ENCODE measurements at places on chromosomes 5 and 9.

- no peak for DNase-seq
These were observed 357.7 kb downstream of the SEMA5A start for GRCh38 chr5:9188131-9188530.

DNA sequence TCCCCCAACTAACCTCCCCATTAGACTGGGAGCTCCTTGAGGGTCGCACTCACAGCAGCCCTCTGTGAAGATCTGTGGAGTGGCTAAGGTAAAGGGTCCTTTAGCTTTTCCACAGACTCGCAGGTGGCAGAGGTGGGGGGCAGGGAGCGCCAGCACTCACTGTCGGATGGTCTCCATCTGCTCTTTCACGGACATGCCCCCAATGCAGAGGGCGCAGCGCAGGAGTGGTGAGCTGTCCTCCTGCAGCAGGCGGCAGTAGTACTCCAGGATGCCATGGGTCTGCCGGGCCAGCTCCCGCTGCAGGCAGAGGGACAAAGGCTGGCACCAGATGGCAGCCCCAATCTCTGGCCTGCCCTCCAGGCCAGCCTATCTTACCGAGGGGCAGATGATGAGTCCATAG lies 2.2 kb downstream of the DDX41 start:
- DNase-seq, result no peak

DNA sequence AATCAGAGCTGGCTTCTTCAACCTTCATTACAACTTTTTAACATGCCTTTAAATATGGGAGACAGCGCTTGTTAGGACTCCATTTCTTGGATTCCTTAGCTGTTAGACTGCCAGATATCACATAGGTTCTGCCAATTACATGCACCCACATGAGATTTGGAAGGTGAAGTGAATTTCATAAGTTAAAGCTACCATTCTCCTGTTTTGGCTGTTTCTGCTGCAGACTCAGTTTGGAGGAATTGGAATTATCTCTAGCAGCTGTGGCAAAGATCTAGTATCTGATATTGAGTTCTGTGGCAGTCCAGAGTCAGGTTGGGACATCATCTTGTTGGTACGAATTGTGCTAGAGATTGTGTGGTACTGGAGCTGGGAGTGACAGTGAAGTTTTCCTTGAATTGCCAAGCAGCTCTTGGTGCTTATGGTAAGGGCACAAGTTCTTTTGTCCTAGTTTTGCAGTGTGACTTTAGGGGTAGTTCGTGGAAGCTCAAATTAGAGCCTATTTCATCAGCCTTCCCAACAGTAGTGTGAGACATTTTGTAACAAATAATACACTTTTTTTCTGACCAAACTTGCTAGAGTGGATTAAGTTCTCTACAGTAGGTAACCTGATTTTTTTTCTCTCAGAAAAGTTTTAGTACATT lies 9.1 kb upstream of the PJA2 start:
- DNase-seq, result no peak

DNA sequence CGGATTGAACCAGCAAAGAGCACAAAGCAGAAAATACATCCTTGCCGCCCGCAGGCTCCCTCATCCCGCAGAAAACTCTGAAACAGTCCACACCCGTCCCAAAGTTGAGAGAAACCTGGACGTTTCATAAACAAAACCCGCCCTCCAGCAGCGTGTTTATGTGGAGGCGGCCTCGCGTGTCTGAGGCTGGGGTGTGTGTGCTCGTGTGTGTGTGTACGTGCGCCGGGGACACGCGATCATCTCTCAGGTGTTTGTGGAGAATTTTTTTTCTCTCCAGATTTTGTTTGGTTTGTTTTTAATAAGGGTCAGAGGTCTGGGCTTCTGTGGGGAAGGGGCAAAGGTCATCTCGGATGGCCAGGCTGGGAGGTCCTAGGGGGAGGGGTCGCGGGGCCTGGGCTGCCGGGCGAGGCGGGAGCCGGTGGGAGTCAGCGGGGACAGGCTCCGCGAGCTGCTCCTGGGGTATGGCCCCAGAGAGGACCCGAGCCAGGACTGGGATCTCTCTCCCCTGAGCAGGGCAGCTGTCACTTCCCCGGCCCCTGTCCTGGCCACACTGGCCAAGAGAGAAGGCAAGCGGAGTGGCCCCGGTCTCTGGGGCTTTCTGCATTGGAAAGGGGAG lies 206.4 kb downstream of the C9orf50 start:
- DNase-seq, result peak; percentile 66

DNA sequence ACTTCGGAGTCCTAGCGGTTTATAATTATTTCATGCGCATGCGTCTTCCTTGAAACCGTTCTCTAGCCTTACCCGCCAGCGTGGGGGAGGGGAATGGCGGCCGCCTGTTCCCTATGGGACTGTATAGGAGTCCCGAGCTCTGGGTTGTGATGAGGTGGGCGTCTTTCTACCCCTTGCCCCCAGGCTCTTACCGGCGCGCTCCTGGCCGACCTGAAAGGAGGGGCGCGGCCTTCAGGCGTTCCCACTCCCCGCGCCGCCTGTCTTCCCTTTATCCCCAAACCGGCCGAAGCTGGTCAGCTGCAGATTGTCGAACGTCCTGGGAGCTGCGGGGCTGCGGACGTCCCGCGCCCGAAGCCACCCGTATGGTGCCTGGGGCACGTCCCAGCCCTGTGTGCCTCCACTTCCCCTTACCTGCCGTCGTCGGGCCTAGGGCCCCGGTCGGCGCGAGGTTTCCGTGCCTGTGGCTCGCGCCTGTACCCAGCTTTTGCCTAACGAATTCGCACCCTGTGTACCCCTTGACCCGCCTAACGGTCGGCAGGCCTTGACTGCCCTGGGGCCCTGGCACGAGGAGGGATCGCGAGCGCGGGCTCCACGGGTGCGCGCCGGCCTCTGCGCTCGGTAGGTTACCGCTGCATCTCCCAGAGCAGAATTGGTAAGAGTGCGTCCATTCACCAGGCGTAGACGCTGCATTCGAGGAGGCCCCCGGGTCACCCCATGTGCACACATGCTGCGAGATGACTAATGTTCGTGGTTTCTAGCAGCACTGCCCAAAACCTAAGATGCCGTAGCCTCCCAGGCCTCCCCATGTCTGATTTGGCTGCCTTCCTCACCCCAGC lies 653 bp upstream of the HNRNPH1 start:
- DNase-seq, result no peak

- DNase-seq, result no peak
These were observed 84.9 kb downstream of the SLCO4C1 start for GRCh38 chr5:102211165-102211564.

- DNase-seq, result peak; percentile 57
These were observed 261.5 kb downstream of the CEMIP2 start for GRCh38 chr9:71506821-71507220.

DNA sequence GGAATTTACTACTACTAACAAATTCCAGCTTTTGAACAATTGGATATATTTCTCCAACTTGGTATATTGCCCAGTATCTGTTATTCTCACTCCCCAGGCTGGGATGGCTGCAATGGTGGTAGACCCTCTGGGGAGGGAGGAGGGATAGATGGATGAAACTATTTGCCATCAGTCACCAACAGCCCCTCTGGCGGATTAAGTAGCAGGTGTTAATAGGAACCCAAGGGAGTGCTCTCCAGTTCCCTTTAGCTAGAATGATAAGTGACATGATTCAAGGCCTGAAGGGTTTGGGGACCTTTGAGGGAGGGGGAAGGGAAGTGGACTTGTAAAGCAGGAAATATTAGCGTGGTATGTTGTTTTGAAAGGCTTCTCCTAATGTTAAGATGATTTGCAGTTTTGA lies 824.0 kb upstream of the ARRDC3 start:
- DNase-seq, result no peak

DNA sequence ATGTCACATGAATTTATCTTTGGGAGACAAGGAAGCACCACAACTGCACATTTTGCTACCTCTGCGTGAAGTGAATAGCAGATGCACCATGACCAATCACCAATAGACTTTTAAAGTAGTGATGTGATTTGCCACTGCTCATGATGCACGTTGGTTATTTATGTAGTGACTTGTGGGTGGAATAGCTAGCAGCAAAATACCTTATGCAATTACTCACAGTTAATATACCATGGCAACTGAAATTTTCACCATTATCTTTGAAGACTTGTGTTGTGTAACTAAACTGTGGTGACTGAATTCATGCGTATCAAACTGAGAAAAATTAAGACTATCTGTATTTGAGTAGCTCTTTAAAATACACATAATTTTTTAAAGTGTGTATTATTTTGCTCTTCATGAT lies 46.2 kb upstream of the TUSC1 start:
- DNase-seq, result no peak

DNA sequence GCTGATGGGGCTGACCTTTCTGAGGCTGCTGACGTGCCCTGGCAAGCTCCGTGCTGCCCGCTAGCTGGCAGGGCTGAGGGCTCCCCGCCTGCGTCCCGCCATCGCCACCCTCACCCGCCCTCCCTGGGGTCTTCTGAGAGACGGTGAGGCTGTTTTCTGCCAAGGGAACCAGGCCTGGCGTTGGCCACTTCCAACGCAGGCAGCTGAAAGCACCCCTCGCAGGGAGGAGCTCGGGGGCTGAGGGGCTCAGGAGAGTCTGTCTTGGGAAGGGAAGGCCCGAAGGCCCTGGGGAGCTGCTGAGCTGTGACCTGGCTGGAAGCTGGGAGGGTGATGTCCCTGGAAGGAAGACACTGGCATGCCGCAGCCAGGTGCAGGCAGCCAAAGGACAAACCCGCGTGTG lies 9.8 kb upstream of the TMEM250 start:
- DNase-seq, result no peak

DNA sequence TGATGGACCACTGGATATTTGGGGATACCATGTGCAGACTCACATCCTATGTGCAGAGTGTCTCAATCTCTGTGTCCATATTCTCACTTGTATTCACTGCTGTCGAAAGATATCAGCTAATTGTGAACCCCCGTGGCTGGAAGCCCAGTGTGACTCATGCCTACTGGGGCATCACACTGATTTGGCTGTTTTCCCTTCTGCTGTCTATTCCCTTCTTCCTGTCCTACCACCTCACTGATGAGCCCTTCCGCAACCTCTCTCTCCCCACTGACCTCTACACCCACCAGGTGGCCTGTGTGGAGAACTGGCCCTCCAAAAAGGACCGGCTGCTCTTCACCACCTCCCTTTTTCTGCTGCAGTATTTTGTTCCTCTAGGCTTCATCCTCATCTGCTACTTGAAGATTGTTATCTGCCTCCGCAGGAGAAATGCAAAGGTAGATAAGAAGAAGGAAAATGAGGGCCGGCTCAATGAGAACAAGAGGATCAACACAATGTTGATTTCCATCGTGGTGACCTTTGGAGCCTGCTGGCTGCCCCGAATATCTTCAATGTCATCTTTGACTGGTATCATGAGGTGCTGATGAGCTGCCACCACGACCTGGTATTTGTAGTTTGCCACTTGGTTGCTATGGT lies 54.5 kb upstream of the HNRNPA0 start:
- no peak for DNase-seq

DNA sequence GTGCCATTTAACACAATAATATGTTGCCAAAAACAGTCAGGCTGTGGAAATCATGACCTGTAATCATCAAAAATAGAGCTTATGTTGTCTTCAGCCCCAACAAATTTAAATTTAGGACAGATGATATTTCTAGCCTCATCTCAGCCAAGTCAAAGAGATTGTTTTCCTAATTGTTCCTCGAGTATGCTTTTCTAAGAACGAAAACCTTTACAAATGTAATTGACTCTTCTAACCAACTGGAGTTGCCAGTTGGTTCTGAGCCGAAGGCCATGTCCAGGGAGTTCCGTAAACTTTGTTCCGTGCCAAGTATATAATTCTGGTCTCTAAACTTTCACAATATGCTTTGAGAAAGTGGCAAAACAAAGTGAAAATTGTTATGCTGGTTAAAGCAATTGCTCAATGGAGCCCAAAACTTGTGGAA lies 160.8 kb downstream of the CEMIP2 start:
- DNase-seq, result no peak

DNA sequence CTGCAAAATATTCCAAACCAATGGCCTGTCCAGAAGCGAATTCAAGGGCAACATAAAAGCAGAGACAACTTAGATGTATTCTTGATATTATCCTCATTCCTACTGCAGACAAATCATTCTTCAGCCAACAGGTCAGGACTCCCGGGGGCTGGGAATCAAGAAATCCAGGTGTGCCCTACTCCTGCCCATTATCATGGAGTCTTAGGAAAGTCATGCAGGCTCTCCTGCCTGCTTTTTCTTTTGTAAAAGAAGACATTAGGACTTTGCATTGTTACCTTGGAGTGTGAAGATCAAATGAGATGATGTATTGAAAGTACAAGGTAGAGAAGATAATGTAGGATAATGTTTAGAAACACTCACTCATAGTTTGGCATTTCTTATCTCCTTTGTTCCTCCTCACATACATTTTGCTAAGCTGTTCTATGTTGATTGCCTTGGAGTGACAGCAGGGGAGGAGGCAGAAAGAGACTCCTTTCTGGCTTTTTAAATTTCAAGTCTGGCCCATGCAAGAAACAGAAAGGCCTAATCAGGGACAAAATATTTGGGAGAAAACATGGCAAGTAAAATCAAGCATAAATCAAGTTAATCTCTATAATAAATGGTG lies 113.8 kb downstream of the SV2C start:
- no peak for DNase-seq

GRCh38 chr9:4012441-4012840 lies 287.4 kb downstream of the GLIS3 start:
- no peak for DNase-seq

DNA sequence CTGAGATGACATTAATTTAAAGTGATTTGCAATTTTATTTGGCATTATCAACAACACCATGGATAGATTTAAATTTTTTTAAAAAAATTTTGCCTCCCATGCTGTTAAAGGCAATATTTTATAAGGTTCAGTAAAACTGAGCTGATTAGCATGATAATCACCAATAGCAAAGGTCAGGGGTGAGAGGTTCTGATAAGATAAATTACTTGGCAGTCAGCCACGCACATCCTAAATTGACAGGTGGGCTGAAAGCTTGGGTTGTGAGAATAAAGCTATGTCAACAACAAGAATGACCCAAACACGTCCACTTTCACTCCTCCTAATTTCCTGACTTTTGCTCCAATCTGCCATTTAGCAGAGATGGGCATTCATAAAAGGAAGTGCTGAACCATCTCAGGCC lies 127.1 kb downstream of the LHFPL2 start:
- no peak for DNase-seq

DNA sequence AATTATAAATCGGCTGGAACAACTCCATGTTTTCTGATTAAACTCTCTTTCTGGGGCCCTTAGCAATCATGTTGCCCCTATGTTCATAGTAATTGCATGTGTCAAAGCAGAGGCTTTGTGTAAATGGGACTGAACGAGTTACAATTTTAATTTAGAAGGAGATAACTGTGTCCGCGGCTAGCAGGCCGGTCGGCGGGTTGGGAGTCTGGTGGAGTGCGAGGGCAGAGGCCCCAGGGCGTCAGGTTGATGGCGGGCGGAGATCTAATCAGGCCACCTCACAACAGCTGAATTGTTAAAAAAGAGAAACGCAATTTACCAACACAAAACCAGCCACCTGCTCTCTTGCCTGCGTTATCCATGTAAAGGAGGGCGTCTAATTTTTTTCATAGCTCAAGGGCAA lies 134.9 kb upstream of the LPCAT1 start:
- no peak for DNase-seq

GRCh38 chr9:81848472-81848871 lies 79.8 kb upstream of the SPATA31D4 start:
- peak; percentile 12 for DNase-seq

All from small intestine (tissue), 16 donors.